Activated CD4-positive, alpha-beta memory T cell treated with anti-CD3 and anti-CD28 coated beads, Interleukin-2, amount 10 ng/mL, durations not matched to agents 7 days and 5 days (primary cell): ENCODE measurements at places on chromosomes 13 and 19. TPM values are rescaled to one million over a fixed set of nuclear protein-coding genes. Genes with fewer than 3 reads are reported as not detected.

- peak; percentile 52 for DNase-seq
- peak overlapping the region; percentile 73 for H3K27ac ChIP-seq
- H3K27me3 ChIP-seq, result no peaks in the 10 kb centered on the region
- H3K36me3 ChIP-seq, result peaks cover 4% of the 10 kb centered on the region
Observed at GRCh38 chr19:1811472-1811894, 593 bp downstream of the ATP8B3 start.

DNA sequence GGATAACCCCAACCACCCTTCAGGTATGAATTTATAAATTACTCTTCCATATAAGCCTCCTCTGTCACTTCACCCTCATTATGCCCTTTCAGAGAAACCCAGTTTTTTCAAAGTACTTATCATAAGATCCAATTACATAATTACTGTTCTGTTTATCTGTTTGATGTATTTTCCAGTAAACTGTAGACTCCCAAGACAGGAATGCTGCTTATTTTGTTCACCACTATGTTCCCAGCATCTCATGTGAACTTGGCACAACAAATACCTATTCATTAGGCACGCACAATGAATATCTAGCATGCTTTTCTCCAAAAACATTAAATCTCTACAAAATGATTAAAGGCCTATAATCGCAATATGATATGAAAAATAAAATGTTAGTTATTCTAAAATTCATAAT is 13.2 kb downstream of the ENOX1 start:
- no peak overlapping the region for H3K4me3 ChIP-seq
- no peaks in the 10 kb centered on the region for H3K4me1 ChIP-seq
- H3K36me3 ChIP-seq, result no peaks in the 10 kb centered on the region
- peaks cover 12% of the 10 kb centered on the region for H3K27me3 ChIP-seq
- DNase-seq, result no peak

DNA sequence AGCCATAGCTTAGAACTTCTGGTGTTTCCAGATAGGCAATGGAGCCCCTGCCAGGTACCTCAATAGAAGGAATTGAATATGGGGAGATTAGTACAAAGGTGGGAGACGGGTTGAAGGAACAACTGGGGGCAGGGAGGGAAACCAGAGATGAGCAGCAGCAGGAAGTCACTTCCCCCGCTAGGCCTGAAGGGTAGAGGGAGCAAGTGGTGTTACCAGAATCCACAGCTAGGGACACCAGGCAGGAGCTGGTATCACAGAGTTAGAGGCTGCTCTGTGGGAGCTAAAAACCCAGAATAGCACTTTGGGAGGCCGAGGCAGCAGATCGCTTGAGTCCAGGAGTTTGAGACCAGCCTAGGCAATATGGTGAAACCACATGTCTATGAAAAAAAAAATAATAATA is 15.3 kb upstream of the HNRNPUL1 start:
- no peak overlapping the region for H3K4me3 ChIP-seq
- H3K4me1 ChIP-seq, result no peaks in the 10 kb centered on the region
- no peaks in the 10 kb centered on the region for H3K36me3 ChIP-seq

GRCh38 chr19:18308051-18308947 is 14.6 kb downstream of the LSM4 start:
- peaks cover 46% of the 10 kb centered on the region for H3K4me1 ChIP-seq
- H3K36me3 ChIP-seq, result peaks cover 65% of the 10 kb centered on the region
- no peaks in the 10 kb centered on the region for H3K27me3 ChIP-seq

- no peak for DNase-seq
- H3K27ac ChIP-seq, result no peak within 1 kb of the TSS
- H3K36me3 ChIP-seq, result no peaks in the 10 kb centered on the region
- H3K4me1 ChIP-seq, result peaks cover 6% of the 10 kb centered on the region
Observed at GRCh38 chr19:291006-291521, at the start of gene PLPP2. TSS of gene PLPP2 (minus strand) at chr19:291403. CDS start at chr19:291336, 67 bp downstream.

- no peak for DNase-seq
- peaks cover 18% of the 10 kb centered on the region for H3K4me1 ChIP-seq
- peaks cover 56% of the 10 kb centered on the region for H3K36me3 ChIP-seq
- no peaks in the 10 kb centered on the region for H3K27me3 ChIP-seq
- H3K4me3 ChIP-seq, result no peak overlapping the region
Observed at GRCh38 chr19:45528149-45528743, 21.0 kb downstream of the VASP start.

GRCh38 chr13:93726173-93726957 is 499.8 kb downstream of the GPC6 start:
- H3K27me3 ChIP-seq, result no peaks in the 10 kb centered on the region
- no peak for DNase-seq
- H3K4me3 ChIP-seq, result no peak overlapping the region
- no peak overlapping the region for H3K27ac ChIP-seq

GRCh38 chr13:40963927-40964326 is 55.2 kb downstream of the ELF1 start:
- H3K27me3 ChIP-seq, result no peaks in the 10 kb centered on the region
- no peak for DNase-seq
- H3K4me3 ChIP-seq, result no peak overlapping the region
- H3K27ac ChIP-seq, result no peak overlapping the region
- H3K36me3 ChIP-seq, result peaks cover 46% of the 10 kb centered on the region

DNA sequence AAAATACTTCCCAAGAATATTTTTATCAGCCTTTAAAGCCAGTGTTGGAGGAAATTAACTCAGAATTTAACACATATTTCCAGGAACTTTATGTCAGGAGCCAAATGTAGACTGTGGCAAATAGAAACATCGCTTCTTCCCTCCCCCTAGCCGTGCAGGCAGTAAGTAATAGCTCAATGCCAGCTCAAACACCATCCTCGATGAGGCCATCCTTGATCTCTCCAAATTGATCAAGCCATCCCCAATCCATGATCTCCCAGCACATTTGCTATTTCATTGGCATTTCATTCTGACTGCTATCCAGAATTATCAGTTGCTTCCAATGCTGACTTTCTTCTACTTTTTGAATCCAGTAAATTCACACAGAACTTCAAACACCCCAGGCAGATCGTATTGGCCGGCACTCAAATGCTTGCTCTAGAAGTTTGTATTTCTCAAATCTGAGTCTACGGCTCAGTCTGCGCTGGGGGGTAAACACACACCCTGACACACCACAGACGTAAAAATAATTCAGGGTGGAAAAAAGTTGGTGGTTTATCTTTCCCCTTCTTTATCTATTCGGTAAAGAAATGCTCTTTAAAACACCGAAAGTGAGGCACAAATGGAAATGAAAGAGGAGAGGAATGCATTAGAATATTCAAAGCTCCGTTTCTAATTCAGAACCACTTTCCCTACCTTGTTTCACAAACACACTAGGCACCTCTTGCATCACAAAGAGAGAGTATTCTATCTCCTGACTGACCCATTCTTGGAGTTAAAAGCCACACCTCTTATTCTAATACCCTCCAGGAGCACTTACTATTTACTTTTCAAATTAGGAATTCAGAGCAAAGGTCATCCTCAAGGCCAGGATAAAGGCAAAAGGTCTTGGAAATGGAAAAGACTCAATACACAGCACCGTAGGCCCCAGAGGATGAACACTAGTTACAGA is 991 bp downstream of the OBI1 start:
- H3K27me3 ChIP-seq, result no peaks in the 10 kb centered on the region
- peak overlapping the region; percentile 93 for H3K27ac ChIP-seq
- H3K4me1 ChIP-seq, result peaks cover 44% of the 10 kb centered on the region
- peak overlapping the region; percentile 99 for H3K4me3 ChIP-seq

- peaks cover 14% of the 10 kb centered on the region for H3K27me3 ChIP-seq
- no peak overlapping the region for H3K4me3 ChIP-seq
- H3K4me1 ChIP-seq, result peaks cover 26% of the 10 kb centered on the region
- DNase-seq, result no peak
Observed at GRCh38 chr13:23385931-23386330, 47.6 kb downstream of the SACS start.

GRCh38 chr13:25118378-25118905 is 22.5 kb downstream of the PABPC3 start:
- no peaks in the 10 kb centered on the region for H3K4me1 ChIP-seq
- DNase-seq, result no peak
- H3K27me3 ChIP-seq, result peaks cover 26% of the 10 kb centered on the region
- no peaks in the 10 kb centered on the region for H3K36me3 ChIP-seq
- H3K4me3 ChIP-seq, result no peak overlapping the region
- no peak overlapping the region for H3K27ac ChIP-seq

GRCh38 chr19:50669302-50670101 is 20.3 kb downstream of the C19orf81 start:
- H3K27me3 ChIP-seq, result peaks cover 29% of the 10 kb centered on the region
- H3K4me3 ChIP-seq, result no peak overlapping the region
- H3K4me1 ChIP-seq, result no peaks in the 10 kb centered on the region
- no peaks in the 10 kb centered on the region for H3K36me3 ChIP-seq

- H3K27me3 ChIP-seq, result no peaks in the 10 kb centered on the region
- peaks cover 66% of the 10 kb centered on the region for H3K36me3 ChIP-seq
- H3K27ac ChIP-seq, result no peak overlapping the region
- no peak for DNase-seq
- H3K4me1 ChIP-seq, result no peaks in the 10 kb centered on the region
- no peak overlapping the region for H3K4me3 ChIP-seq
Observed at GRCh38 chr19:46381756-46382345, 31.5 kb downstream of the CCDC8 start.

DNA sequence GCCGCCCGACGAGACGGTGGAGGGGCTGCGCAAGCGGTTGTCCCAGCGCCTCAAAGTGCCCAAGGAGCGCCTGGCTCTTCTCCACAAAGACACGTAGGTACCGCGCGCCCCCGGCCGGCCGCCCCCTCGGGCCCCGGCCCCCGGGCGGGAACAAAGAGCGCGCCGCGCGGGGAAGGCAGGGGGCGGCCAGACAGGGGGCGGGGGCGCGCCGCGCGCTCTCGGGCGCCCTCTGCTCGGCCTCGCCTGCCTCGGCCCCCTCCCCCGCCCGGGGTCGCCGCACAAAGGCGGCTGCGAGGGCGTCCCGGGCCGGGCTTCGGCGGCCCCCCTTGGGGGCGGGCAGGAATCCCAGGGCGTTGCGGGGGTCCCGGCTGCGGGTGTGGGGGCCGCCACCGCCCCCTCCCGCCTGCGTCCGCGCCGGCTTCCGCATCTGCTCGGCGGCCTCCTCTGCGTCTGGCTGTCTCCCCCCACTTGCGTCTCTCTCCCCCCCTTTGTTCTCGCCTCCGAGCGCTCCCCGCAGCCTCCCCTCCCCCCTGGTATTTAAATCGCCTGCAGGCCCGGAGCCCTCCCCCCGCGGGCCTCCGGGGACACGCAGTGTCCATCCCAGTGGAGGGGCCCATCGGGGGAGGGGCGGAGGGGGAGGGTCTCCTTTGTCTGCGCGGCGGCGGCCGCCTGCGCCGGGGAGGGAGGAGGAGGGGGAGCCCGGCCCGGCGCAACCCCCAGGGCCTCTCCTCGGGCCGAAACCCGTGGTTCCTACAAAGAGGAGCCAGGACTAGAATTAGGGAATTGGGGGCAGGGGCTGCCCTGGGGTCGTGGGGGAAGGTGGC is 2.3 kb downstream of the MIDN start:
- H3K36me3 ChIP-seq, result peaks cover 32% of the 10 kb centered on the region
- no peaks in the 10 kb centered on the region for H3K27me3 ChIP-seq
- peak; percentile 56 for DNase-seq
- H3K4me3 ChIP-seq, result peak overlapping the region; percentile 96

GRCh38 chr13:79481685-79482052 is 714 bp downstream of the NDFIP2 start:
- DNase-seq, result peak; percentile 48
- H3K27me3 ChIP-seq, result peaks cover 23% of the 10 kb centered on the region
- H3K4me3 ChIP-seq, result peak overlapping the region; percentile 90
- peaks cover 47% of the 10 kb centered on the region for H3K4me1 ChIP-seq

- peaks cover 20% of the 10 kb centered on the region for H3K4me1 ChIP-seq
- no peaks in the 10 kb centered on the region for H3K27me3 ChIP-seq
- no peak overlapping the region for H3K27ac ChIP-seq
- no peak overlapping the region for H3K4me3 ChIP-seq
Observed at GRCh38 chr13:60411464-60411863, 14.4 kb downstream of the TDRD3 start.

The FUT1 gene
- total RNA-seq, result 0.28 TPM

The CD79A gene
- total RNA-seq, result 0.35 TPM

The PCP2 gene
- 1.9 TPM for total RNA-seq

The IGFL2 gene
- not detected for total RNA-seq

The RFX1 gene
- 16.8 TPM for total RNA-seq

The WASF3 gene
- not detected for total RNA-seq

The TUBA3C gene
- total RNA-seq, result not detected

The IGFL4 gene
- total RNA-seq, result not detected

The C19orf33 gene
- 0.55 TPM for total RNA-seq

The GSX1 gene
- total RNA-seq, result not detected
